RPMI8226 (cell line): ENCODE measurements at places on chromosomes 5 and 9.

DNA sequence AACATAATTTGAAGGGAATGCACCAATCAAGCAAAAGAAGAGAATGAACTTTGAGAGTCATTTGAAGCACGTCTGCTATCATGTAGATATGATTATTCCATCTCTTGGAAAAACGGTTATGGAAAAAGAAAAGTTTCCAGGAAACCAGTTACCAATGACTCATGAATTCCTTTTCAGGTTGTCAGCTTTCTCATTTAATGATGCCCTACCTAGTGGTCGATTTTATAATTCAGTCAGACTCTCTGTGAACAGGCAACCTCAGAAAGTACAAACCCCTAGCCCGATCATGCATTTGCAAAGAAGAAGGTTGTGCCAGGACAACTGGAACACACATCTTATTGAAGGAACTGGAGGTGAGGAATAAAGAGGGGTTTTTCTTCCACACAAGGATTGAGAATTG lies 355.1 kb upstream of the GRIA1 start:
- DNase-seq: no peak

GRCh38 chr9:131046581-131047202 lies 37.7 kb downstream of the LAMC3 start:
- DNase-seq: peak; percentile 89

DNA sequence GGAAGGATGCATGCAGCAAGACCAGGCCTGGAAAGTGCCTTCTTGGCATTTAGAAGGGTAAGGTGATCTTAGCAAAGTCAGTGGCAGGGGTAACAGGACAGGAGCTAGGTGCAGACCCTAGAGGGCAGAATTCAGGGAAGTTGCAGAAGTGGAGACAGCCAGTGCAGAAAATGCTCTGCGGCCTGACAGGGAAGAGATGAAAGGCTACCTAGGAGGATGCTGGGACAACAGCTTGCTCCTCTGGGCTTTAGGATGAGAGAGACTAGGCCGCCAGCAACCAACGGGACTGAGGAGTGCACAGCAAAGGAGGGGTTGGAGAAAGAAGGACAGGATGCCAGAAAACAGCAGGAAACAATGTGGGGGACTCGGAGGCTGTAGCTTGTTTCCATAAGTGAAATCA lies 219.9 kb downstream of the FSTL4 start:
- no peak for DNase-seq

DNA sequence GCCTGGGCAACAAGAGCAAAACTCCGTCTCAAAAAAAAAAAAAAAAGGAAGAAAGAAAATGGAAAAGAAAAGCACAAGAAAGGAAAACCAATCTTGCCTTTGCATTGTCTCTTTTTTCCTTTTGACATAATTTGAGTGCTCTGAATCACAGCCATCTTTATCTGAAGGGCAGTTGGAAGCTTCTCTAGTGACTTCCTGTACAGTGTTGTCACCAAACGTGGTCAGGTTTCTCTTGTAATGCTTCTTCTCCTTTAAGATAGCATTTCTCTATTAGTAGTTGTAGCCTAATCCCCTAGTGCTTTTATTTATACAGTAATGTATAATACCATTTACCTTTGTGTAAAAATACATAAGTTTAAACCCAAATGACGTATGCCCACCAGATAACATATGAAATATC lies 18.1 kb downstream of the PRKACG start:
- DNase-seq: no peak

DNA sequence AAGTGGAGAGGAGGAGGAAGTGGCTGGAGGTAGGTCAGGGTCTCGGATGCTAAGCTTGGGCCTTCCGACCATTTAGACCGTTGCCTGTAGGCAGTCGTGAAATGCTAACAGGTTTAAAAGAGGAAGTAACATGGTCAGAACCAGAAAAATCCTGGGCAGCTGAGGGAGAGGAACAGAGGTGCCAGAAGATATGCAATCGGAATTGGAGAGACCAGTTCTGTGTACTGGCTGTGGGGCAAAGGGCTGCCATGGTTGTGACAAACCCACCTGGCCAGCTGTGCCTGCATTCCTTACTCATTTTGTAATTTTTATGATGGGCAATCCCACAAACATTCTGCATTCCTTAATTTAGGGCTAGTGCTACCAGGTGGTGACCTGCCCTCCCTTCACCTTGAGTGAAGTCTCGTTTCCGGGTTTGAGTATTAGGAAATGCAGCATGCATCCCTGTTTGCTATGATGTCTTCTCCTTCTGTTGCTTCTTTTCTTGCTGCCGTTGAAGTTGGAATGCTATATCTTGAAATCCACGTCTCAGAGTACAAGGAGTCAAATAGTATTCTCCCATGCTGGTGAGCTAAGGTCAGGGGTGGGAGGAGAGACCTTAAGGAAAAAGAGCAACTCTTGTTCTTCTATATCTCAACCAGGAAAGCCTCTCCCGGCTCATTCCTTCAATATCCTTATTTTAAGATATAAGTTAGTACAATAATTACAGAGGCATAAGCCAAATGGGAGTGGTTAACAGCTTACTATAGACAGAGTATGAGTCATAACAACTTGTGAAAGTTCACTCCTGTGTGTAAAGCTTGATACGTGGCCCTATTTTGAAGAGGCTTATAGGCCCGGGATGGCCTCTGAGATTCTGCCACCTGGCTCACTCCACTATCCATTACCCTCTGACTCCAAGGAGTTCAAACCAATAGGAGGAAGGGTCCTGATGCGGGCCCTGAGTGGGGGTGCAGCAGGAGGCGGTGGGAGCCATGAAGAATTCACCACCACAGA lies 37.0 kb downstream of the B4GALT1 start:
- DNase-seq: no peak
